ENCODE measurements at places on chromosomes 2 and 18.
A peak's percentile ranks its signal among the peaks of the same experiment; 100 is the strongest.

DNA sequence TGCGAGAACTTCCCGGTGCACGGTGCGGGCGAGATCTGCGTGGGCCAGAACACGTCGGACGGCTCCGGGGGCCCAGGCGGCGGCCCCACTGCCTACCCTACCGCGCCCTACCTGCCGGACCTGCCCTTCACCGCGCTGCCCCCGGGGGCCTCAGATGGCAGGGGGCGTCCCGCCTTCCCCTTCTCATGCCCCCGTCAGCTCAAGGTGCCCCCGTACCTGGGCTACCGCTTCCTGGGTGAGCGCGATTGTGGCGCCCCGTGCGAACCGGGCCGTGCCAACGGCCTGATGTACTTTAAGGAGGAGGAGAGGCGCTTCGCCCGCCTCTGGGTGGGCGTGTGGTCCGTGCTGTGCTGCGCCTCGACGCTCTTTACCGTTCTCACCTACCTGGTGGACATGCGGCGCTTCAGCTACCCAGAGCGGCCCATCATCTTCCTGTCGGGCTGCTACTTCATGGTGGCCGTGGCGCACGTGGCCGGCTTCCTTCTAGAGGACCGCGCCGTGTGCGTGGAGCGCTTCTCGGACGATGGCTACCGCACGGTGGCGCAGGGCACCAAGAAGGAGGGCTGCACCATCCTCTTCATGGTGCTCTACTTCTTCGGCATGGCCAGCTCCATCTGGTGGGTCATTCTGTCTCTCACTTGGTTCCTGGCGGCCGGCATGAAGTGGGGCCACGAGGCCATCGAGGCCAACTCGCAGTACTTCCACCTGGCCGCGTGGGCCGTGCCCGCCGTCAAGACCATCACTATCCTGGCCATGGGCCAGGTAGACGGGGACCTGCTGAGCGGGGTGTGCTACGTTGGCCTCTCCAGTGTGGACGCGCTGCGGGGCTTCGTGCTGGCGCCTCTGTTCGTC is 1.7 kb downstream of the FZD7 start:
- peak; percentile 29 for DNase-seq

DNA sequence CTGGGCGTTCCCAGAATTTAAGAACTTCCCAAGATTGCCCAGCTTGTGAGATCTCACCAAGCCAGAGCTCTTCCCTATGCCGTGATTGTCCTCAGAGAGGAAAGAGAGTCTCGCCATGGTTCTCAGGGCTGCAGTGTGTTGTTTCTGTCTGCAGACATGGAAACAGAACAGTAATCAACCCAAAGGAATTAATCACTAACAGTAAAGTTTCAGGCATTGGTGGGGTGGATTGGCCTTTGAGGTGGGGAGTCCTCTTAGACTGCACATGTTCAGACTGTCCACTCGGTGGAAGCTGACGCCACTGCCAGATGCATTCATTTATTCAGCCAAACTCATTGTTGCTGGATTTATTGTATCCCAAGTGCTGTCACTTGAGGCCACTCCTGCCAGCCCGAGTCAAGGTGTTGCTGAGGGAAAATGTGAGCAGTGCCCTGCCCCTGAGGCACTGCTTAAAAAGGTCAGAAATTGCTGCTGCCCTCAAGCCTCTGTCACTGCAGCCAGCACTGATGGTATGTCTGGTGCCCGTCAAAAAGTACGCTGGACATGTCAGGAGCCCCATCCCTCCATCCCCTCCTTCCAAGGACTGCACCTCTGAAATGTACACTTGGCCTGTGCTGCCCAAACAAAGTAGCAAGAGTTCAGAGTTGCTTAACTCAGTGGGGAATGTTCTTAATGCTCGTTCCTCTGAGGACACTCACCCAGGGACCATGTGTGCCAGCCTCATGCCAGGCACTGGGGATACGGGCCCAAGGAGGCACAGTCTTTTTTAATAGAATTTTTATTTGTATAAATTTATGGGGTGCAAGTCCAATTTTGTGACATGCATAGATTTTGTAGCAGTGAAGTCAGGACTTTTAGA is 201.0 kb downstream of the GLI2 start:
- no peak for DNase-seq

GRCh38 chr2:10764096-10764785 is 42.8 kb downstream of the ATP6V1C2 start:
- no peak for DNase-seq

DNA sequence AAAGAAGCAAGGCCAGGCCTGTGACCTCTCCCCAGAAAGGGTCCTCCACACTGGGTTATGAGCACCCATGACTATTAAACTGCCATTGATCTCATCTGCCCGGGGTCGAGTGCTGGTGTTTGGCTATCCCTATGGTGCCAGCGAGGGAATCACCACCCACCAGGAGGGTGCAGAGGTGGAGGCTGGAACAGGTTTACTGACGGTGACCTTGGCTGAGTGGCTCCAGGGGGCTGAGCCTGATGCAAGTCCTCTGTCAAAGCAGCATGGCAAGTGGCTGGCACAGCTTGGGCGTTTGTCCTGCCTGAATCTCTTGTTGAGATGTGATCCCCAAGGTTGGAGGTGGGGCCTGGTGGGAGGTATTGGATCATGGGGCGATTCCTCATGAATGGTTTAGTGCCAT is 196.4 kb upstream of the HDAC4 start:
- no peak for DNase-seq

DNA sequence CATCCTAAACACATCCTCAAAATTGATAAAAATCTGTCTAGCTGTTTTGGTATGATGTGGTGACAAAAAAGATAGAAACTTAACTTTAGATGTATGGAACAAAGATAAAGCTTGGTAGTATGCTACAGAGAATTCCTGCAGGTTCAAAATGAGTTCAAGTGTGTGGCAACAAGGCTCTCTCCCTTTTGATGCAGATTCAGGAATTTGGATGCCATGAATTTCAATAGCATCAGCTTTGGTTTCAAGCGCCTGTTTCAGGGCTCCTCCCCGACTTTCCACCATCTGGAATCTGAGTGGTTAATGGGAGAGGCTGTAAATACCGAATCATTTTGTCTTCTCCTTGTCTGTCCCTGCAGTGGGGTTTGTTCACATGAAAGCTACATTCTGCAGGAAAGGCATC is 180.6 kb downstream of the MTX2 start:
- DNase-seq = no peak

DNA sequence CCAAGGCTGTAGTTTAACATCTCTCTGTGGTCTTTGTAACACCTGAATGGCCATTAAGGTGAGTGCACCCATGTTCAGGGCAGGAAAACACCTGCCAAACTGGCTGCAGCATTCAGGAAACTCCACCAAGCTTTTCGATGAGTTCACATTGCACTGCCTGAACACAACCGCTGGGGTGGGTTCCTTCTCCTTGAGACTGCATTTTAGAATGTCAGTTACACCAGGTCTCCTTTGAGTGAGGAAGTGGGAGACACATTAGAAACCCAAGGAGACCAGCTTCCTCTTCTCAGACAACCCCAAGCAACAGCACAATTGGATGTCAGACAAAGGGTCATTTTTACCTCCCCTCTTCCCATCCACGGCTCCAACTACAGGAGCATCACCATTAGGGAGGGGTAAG is 35.2 kb downstream of the CYRIA start:
- DNase-seq = no peak

GRCh38 chr2:158128168-158128973 is 26.7 kb downstream of the UPP2 start:
- no peak for DNase-seq

GRCh38 chr2:73266061-73266901 is 18.0 kb downstream of the FBXO41 start:
- peak; percentile 90 for DNase-seq

GRCh38 chr2:220966636-220967035 is 605.5 kb downstream of the EPHA4 start:
- peak; percentile 77 for DNase-seq

DNA sequence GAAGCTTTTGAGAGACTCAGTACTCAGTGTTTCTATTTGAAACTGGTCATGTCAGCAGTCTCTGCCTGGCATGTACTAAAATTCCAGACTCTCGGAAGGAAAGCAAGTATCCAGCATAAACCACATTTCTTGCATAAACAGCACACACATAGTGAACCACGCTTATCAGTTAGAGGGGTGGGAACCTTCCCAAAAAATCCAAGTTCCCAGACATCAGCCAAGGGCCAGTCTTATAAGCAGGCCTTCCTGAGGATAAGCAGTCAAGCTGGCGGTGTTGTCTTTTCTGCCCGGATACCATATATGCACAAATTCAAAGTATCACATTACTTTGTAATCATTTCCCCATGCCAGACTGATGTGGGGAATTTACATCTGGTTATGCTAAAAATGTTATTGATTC is 73.6 kb downstream of the ST6GAL2 start:
- DNase-seq = no peak

- no peak for DNase-seq
Measured at GRCh38 chr18:26902291-26902690, 36.8 kb upstream of the AQP4 start.

DNA sequence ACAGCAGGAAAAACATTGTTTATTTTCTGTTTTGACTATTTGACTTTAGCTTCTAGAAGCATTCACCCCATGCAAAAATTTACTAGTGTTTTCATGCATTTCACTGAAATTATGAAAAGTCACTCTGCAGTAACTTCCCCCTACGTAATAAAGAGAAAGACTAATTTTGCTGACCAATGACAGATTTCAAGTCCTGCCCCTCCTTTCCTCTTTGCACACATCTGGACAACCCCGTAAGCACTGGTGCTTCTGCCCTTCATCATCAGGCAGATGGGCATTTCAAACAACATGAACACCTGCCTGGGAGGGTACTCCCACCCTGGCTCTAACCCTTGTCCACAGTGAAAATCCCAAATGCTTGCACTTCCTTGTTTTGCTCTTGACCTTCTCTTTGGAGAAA is 815.0 kb upstream of the ID2 start:
- no peak for DNase-seq

DNA sequence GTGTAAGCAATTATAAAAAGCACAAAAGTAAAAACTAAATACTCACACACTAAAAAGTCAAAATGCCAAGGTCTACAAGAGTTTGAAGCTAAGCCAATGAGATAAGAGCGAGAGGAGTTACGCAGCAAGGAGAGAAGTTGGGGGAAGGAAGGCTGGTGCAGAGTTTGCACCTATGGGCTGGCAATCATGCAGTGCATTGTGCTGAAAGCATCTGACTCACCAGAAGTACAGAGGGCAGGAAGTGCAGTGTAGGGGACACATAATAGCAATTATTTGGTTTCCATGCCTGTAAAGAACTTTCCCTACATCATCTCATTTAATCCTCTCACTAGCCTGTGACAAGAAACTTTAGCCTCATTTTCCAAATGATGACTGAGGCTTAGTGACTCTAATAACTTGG is 142.7 kb upstream of the KYNU start:
- no peak for DNase-seq

GRCh38 chr2:85436836-85437487 is 18.4 kb downstream of the SH2D6 start:
- peak; percentile 36 for DNase-seq

GRCh38 chr2:238645095-238645494 is 202.8 kb upstream of the TWIST2 start:
- DNase-seq = no peak

GRCh38 chr2:78383576-78383975 is 641.9 kb upstream of the REG3G start:
- DNase-seq = no peak

GRCh38 chr18:37294951-37295350 is 270.6 kb downstream of the CELF4 start:
- no peak for DNase-seq

GRCh38 chr2:128090575-128090944 is 440 bp upstream of the UGGT1 start:
- DNase-seq = no peak

DNA sequence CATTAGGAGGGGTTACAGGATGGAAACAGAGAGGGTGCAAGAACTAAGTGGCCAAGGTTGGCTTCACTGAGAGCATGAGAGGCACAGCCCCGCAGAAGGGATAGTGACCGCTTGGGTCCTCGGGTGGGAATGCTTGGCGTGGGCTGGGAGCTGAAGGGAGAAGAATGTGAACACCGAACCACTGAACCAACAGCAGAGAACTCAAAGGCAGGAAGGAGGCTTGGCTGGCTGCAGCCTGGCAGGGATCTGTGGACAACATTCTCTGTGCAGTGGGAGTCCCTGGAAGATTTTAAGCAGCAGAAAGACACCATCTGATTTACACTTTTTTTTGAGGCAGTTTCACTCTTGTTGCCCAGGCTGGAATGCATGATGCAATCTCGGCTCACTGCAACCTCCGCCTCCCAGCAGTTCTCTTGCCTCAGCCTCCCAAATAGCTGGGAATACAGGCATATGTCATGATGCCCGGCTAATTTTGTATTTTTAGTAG is 33.9 kb downstream of the SOWAHC start:
- no peak for DNase-seq

DNA sequence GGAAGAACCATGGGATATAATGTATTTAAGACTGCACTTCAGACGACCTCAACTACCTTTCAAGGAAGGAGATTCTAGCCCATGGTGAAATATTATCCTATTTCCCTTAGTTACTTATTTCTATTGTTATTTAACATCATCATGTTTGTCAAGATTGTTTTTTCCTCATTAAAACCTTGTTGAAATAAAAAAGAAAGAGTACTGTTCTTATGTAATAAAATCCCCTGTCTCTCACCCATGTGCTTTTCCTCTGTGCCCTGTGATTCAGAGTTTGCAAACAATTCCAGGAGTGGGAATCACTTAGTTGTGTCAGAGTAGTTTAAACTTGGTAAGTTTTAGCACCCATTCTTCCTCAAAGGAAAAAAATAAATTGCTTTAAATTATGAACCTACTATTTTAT is 43.6 kb downstream of the ERBB4 start:
- no peak for DNase-seq

DNA sequence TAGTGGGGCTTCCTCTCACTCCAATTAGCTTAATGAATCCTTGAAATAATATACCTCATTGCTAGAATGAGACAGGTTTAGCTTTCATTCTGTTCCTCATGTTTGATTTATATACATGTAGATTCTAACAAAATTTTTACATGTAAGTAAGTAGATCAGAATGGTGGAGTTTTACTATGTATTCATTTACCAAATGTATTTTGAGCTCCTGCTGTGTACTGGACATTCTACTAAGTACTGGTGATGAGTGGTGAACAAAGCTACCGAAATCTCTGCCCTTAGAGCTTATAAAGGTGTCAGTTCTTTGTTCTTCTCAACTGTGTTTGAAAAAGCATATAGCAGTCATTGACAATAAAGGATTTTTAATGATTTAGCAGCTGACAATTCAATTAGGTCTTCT is 19.7 kb downstream of the MTA3 start:
- DNase-seq = no peak

DNA sequence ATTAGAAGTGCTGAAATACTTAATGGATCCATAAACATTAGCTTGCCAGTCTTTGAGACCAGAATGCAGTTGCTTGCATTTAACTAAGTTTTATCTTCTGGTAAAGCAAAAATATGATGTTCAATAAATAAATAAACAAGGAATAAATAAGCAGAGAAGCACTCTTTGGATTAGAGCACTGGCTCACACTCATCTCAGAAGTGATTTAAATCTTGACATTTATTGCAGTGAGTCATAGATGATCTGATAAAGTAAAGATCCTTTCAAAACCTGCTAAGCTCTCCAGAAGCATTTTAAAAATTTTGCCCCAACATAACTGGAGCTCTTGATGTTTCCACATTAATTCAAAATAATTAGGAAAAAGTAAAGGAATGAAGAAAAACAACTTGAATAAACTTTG is 66.8 kb downstream of the KYNU start:
- DNase-seq = no peak

Measured in myocyte (in vitro differentiated cells).